ENCODE measurements at places on chromosomes 2 and 18.

DNA sequence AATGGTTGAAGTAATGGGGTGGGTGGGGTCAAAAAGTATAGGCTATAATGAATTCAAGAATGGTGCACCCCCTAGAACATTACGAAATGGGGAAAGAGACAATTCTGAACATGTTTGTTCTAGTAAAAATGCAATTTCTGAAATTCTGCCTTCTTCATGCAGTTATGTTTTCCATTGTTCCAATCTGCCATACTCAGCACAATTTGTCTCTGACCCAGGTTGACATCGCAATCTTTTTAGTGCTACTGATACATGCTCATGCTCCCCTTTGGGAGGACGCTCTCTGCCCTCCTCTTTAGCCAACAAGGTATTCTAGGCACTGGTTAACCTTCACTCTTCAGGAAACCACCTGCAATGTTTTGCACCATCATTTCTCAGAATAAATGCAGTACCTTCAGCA is 1303.9 kb upstream of the PIK3C3 start:
- DNase-seq = no peak

- DNase-seq = no peak
These were observed 110.8 kb downstream of the LOXHD1 start for GRCh38 chr18:46546111-46546640.

- DNase-seq = no peak
These were observed 85.1 kb downstream of the ANTXR1 start for GRCh38 chr2:69097891-69098655.

GRCh38 chr2:148165975-148166374 is 145.1 kb downstream of the MBD5 start:
- DNase-seq = no peak

DNA sequence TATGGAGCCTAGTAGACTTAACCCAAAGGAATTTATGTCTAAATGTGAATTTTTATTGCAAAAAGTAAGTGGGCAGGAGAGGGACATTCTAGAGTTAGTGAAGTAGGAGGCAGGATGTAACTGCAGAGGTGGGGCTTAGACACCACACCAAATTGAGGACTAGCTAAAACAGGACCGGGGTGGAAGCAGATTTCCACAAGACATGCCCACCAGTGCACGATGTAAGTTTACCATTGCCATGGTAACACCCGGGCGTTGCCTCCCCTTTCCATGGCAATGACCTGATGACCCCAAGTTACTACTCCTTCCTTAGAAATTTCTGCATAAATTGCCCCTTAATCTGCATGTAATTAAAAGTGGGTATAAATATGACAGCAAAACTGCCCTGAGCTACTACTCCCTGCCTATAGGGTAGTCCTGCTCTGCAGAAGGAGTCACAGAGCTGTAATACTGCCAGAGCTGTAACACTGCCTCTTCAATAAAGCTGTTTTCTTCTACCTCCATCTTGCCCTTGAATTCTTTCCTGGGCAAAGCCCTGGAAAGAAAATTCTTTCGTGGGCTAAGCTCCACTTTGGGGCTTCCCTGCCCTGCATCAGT is 509.7 kb downstream of the ERBB4 start:
- DNase-seq = no peak

GRCh38 chr18:50286391-50287027 is 983 bp downstream of the CXXC1 start:
- DNase-seq = no peak

All from activated CD8-positive, alpha-beta memory T cell treated with anti-CD3 and anti-CD28 coated beads for 1 hour (primary cell).